T-helper 17 cell (primary cell): ENCODE measurements at places on chromosomes 13 and 19. TPM values are rescaled to one million over a fixed set of nuclear protein-coding genes. Genes with fewer than 3 reads are reported as not detected.
A peak's percentile ranks its signal among the peaks of the same experiment; 100 is the strongest.

DNA sequence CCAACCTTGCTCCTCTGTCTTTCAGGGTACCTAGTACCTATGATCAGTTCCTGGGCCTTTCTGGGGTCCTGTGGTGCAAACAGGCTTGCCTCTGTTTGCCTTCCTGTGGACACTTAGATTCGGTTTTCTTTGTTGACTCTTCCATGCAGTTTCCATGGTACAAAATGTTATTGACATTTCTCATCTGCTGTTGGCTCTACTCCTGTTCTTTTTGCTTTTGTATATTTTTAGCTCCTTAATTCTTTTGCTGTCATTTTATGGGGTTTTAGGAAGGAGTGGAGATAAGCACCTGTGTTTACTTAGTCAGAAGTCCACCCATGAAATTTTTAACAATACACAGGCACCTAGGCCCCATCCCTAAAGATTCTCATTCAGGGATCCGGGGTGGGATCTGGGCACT is 20.5 kb upstream of the CNMD start:
- DNase-seq = no peak

The SSC5D gene
- 0.47 TPM for total RNA-seq

The ADAT3 gene
- total RNA-seq = 8.5 TPM

DNA sequence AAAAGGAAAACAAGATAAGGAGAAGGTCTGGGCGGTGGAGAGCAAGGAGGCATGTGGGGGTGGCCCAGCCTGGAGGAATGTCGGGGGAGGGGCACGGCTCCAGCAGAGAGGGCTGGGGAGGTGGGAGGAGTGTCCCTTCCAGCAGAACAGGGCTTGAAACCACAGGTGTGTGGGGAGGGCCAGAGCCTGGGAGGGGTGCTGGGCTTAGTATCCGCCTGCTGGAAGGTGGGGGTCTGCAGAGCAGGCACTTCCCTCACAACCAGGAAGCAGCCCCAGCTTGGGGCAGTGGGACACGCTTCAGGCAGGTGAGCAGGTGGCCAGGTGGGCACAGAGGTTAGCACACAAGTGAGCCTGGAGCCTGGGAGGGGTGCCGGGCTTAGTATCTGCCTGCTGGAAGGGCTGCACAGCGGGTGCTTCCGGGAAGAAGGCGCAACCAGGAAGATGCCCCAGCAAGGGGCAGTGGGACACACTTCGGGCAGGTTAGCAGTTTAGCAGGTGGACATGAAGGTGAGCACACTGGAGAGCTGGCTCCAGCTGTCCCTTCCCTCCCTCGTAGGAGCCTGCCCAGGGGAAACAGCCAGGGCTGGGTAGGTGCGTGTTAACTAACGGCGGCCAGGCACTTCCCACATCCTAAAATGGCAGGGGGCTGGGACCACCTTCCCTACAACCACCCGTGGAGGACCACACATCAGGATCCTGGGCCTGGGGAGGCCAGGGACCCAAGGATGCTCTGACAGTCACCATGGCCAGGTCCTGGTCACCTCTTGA is 3.0 kb downstream of the GAS6 start:
- no peak for DNase-seq

GRCh38 chr19:1809678-1810077 is 2.4 kb downstream of the ATP8B3 start:
- DNase-seq = no peak

- no peak for DNase-seq
Observed at GRCh38 chr13:30731361-30732045, 3.8 kb upstream of the ALOX5AP start.

The RYR1 gene
- total RNA-seq = 1.3 TPM

The MTUS2 gene
- total RNA-seq = 4.9 TPM

DNA sequence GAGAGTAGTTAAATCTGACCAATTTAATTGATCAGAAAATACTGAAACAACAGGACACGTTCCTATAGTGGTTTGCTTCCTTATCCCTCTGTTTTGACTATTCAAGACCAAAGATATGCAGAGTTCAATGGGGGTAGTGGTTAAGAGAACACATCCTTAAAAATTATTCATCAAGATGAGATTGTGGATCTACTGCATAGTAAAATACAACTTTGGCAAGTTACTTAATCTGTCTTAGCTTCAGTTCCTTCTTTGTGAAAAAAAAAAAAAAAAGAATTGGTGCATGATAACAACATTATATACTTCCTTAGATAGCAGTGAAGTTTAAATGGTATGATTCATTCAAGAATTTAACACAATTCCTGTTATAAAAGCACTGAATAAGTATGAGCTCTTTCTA is 552.1 kb downstream of the DCT start:
- DNase-seq = no peak

DNA sequence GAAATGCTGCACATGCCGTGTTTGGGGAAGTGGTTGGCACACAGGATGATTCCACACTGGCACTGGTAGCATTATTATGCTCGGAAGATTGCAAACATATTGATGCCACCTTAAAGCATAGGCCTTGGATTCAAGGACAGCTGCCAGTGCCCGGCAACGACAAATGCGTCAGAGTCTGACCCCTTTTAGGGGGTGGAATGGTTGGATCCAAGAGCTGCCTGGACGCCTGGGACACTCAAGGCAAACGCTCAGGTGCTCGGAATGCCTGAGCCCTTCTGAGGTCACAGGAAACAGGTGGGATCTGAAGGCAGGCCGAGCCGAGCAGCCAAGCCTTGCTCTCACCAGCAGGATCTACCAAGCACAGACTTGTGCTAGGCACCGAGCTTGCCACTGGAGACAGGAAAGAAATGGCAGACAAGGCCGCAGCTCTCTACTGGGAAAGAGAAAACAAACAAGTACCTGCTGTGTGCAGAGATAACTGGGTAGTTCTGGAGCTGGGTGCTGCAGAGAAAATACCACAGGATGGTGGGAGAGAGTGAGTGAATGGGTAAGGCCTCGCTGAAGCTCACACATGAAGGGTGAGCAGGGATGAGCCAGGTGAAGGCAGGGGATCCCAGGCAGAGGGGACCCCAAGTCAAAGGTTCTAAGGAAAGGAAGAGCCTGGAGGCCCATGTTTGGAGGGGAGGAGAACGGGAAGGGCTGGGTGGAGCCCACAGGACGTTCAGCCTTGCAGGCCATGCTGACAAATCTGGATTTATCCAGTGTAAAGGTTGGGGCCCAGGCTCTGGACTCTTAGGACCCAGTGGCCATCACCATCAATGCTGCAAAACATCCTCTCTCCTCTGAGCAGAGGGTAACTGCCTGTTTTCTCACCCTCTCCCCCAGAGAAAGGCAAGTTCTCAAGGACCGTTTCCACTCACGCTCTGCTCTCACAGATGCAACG is 9.2 kb downstream of the RANBP3 start:
- no peak for DNase-seq

- no peak for DNase-seq
Observed at GRCh38 chr19:1483131-1483978, 4.3 kb upstream of the C19orf25 start.

DNA sequence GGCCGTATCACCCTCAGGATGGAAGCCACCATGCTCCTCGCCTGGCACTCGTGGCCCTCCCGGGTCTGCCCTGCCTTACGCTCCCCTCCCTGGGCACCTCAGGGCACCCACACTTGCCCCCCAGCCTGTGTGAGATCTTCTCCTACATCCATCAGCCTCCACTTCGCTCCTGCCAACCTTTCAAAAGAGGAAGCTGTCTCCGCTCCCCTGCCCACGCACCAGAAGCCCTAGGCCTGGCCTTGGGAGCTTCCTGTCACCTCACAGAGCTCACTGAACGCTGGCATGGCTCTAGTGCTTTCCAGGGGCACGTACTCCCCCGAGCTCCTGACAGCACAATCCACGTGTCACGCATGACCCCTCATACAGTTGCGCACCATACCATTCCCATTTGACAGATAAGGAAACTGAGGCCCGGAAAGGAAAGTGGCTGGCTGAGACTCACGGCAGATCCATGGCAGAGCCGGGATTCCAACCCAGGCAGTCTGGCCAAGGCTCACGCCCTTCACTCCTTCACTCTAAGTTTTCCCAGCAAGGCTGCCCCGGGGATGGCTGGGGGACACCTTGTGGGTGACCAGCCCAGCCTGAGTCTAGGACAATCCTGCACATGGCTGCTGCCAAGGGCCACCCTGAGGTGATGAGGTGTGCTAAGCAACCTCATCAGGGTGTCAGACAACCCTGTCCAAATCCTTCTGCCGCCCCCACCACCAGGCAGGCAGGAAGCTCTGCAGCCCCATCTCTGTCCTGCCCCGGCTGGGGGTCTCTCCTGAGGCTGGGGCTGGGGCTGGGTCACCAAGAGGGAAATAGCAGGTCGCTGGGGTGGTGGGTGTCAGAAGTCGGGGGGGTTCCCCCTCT is 19.3 kb downstream of the PPP1R12C start:
- DNase-seq = no peak

The TMEM150B gene
- not detected for total RNA-seq

- no peak for DNase-seq
Observed at GRCh38 chr13:107075576-107075975, 507.6 kb upstream of the ARGLU1 start.

DNA sequence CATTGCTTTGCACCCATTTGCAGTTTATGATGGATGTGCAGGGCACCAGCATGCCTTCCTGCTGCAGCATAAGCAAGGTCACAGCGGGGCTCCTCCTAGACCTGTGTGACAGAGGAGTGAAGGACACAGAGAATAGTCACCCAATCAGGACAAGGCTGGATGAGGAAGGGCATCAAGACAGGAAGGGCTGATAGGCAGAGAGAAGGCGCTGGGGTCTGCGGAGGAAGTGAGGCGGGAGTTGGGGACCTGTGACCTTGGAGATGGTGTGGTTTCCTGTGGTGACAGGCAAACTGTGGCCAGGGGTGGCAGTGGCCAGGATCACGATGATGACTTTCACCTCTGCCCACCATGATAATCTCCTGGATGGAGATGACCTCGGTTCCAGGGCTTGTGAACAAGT is 16.4 kb upstream of the KCTD15 start:
- DNase-seq = no peak

GRCh38 chr13:41419206-41419605 is 38.1 kb upstream of the RGCC start:
- no peak for DNase-seq

DNA sequence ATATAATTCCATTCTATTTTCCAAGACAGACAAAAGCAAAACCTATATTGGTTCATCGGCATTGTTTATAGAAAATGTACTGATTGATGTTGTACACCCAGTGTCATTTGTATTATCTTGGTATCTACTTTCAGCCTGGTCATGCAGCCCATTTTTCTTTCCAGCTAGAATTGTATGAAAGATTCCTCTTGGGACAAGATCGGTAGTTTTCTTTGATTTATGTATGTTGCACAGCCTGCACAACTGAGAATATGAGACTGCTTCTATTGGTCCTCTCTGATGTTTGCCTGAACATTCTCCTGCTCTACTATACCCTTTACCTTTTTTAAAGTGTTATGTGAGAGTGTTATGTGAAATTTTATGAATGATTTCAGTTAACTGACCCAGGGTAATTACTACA is 487.7 kb upstream of the PRR20A start:
- DNase-seq = no peak

- no peak for DNase-seq
Observed at GRCh38 chr13:27076421-27076820, 95.2 kb downstream of the USP12 start.

The CEACAM3 gene
- 0.25 TPM for total RNA-seq

The WTIP gene
- total RNA-seq = 0.08 TPM

DNA sequence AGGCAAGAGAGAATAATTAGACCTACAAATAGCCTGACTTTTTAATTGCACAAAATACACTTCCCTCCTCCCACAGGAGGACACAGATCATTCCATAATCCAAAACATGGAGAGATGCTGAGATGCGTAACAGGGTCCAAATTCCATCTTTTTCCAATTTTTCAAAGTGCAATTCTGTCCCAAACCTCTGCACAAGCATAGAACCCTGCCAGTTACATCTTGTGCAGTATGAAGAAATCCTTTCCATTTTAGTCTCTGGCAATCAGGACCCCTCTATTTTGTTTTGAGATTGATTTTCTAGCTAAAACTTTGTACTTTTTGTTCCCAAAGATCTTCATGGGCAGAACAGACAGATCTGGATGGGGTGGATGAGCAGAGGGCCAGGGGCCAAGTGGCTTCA is 209.2 kb downstream of the B3GLCT start:
- no peak for DNase-seq

DNA sequence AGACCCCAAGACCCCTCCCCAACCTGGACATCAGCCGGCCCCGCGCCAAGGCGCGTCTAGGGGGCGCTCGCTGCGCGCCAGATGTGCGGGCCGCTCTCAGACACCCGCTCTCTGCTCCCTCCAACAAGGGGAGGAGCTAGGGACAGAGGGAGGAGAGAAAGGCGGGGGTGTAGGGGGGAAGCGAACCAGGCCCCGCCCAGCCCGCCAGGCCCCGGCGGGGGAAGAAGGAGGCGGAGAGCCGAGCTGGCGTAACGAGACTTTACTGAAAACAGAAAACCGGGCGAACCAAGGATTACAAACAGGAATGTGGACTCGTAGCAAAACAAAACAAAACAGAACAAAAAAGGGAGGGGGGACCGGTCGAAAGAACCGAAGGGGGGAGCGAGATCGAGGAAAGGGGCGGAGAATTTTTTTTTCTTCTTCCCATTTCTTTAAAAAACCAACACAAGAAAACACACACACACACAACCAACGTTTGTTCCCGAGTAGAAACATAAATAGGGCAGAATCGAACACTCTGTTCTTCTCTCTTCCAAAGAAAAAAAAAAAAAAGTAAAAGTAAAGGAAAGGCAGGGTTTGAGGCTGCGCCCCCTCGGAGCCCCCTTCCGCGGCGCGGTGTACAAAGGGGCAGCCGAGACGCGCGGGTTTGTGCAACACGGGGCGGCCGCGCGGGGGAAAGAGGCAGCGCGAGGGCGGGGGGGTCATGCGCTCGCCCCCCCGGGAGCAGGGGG is 1.7 kb downstream of the JUND start:
- peak; percentile 84 for DNase-seq

- no peak for DNase-seq
Observed at GRCh38 chr19:24065865-24066604, 21.0 kb upstream of the ZNF254 start.

The KRTDAP gene
- not detected for total RNA-seq

DNA sequence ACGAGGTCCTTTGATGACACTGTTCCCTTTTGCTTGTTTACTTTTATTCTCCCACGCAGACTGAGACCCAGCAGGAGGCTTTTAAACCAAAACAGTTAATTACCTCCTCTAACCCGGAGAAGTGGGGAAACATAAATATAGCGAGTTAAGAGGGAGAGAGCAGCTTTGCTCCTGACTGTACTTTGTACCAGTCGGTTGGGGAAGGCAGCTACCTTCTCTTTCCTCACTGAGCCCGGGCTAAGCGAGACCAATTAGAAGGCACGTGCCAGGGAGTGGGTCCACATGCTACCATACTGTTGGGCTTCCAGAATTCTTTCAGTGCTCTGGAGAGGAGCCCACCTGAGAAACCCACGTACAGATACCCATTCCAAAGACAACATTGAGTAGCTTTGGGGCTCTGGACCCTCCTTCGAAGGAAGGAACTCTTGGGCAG is 124.2 kb downstream of the ZIC5 start:
- no peak for DNase-seq
